D341Med (cell line): ENCODE measurements at places on chromosomes 6 and 20.

DNA sequence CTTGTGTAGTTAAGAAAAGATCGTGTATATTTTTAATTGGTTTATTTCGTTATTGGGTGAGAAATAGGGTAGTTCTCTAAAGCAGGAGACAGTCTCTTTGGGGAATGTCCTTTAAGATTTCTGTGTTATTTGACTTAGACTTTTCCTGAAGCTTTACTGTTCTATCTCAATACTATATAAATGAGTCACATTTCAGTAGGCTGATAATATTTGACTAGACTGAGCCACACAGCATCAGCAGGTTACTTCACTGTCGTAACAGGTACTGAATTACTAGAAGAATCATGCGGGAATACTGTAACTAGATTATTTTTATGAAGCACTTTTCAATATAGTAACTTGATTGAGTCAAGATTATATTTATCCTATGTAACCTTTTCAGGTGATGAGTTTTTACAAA lies 1.4 kb downstream of the SMAP1 start:
- no peak for DNase-seq

- DNase-seq = no peak
These were observed 8.4 kb downstream of the CYP21A2 start for GRCh38 chr6:32046450-32047083.

- no peak for DNase-seq
These were observed 4.1 kb downstream of the SLC22A7 start for GRCh38 chr6:43302126-43302525.

DNA sequence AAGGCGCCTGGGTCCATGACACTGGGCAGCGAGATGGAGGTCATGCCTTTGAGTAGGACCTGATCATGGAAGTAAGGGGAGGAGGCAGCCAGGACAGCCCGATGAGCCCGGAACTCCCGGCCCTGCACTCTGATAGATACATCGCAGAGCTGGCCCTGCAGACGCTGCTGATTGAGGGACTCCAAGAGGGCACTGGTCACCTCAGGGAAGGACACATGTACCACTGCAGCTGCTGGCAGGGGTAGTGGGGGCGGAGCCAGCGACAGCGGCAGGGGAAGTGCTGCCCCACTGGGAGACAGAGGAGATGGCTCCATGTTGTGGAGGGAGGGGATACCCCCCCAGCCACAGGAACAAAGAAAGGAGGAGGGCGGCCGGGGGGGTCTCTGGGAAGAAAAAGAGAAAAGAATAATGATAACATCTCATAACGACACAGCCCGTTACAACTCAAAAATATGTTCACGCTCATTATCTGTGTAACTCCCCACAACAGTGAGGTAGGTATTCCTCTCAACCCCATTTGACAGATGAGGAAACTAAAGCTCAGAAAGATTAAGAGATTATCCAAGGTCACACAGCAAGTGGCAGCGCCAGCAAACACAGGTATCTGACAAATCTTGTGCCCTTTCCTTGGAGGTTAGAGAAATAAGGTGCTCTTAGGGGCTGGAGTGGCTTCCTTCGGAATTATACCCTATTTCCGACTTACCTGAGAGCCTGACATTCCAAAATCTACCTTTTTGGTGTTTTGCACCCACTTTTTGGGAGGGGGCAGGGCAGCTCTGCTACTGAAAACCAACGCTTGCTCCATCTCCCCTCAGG lies 733 bp downstream of the ZBTB22 start:
- DNase-seq = no peak

DNA sequence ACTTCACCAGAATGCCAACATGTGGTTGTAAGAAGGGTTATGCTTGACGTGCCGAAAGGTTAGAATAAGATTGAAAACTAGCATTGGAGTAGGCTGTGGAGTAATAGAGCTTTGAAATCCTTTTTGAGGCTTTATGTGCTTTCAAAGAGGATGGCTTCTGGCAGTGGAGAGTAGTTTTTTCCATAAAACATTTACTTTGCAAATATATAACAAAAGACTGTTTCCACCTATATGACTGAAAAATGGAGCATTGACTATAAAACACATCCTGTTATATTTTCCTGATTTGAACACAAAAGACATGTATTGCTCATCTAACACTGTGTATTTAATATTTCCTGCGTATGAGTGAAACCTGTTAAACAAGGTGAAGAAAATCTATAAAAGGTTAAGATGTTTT lies 38.8 kb downstream of the ZFAND3 start:
- DNase-seq = no peak

DNA sequence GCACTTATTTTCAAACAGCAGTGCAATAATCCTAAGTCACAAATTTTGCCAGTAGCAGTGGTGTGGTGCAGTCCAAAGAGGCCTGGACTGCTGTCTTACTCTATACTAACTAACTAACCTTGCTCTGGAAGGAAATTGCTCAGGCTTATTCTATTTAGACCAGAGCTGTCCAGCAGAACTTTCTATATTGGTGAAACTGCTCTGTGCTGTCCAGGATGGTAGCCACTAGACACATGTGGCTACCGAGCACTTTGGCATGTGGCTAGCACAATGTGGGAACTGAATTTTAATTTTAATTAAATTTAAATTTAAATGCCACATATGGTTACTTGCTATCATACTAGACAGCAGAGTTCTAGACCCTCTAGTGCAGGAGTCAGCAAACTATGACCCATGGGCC lies 27.1 kb upstream of the FBXO9 start:
- no peak for DNase-seq

DNA sequence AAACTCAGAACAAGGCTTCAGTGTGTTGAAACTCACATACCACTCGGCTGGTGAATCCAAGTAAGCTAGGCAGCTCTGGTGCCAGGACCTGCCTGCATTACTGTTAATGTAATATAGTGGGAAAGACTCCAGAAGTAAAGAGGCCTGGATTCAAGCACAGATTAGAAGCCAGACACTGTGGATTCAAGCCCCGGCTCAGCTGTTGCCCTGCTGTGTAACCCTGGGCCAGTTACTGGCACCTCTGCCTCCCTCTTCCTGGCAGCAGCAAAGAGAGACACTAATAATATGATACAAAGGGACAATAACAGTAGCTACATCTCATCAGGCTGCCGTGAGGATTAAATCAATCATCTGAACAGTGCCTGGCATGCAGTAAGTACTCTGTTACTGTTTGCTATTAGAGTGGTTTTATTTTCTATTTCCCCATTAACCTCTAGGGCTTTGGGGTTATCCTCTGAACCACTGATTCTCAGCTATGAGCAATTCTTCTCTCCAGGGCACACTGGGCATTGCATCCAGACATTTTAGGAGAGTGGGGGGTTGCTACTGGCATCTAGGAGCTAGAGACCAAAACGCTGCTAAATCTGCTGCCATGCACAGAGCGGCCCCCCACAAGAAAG lies 92.9 kb downstream of the ZMYND8 start:
- peak; percentile 52 for DNase-seq

- no peak for DNase-seq
These were observed 94.4 kb upstream of the BEND6 start for GRCh38 chr6:56860475-56860874.

GRCh38 chr6:157223021-157223430 lies 100.3 kb downstream of the TMEM242 start:
- no peak for DNase-seq

DNA sequence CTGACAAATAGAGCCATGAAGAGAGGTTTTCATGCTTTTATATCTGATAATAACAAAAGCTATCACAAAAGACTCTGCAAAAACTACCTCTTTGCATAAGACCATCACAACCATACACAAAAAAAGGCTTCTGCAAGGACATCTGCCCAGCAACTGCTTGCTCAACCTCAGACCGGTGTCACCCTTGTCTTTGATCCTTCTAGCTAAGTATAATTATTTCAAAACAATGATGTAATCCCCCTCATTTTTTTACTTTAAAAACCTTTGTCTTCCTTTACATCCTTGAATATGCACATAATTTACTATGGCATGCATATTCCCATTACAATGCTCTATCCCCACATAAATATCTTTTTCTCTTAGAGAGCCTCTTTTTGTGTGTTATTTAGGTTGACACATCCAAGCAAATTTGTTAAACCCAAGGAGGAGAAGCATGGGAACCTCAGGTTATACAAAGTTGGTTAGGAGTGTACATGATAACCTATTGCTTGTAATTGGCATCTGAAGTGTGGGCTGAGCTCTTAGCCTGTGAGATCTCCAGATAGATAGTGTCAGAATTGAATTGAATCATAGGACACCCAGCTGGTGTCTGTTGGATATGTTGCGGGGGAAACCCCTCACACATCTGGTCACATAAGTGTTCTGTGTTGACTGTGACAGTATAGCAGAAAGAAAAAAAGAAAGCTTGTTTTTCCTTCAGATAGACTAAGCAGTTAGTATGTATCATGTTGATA lies 20.7 kb upstream of the CGA start:
- no peak for DNase-seq

- DNase-seq = no peak
These were observed 199.8 kb upstream of the CDH4 start for GRCh38 chr20:61052195-61052750.

- no peak for DNase-seq
These were observed 88.2 kb upstream of the PHACTR1 start for GRCh38 chr6:12628327-12628726.

- no peak for DNase-seq
These were observed 107.5 kb downstream of the TAF4 start for GRCh38 chr20:61957961-61958715.

DNA sequence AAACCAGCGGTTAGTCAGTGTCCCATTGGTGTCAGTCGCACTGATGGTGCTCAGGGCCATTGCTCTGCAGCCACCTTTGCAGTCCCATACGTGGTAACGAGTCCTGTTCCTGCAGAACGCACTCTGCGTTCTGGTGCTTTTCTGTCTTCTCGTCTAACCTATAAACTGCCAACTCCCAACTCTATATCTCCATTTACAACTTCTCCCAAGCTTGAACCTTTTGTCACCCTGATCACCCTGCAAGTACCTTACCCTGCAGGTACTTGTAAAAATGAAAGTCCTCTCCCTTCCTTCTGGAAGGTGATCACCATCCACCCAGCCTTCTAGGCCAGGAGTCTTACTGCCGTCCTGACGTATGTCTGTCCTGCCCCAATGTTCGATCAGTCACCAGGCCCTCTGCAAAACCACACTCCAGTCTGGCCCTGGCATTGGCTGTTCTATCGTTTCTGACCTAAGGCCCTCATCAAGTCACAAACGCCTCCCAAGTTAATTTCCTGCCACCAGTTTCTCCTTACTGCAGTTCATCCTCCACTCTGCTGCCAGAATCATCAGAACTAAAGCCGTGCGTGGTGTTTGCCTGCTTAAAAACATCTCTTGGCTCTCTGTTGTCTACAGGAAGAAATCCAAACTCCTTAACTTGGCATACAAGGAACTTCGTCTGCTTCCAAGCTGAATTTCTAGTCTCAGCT lies 7.9 kb downstream of the RREB1 start:
- peak; percentile 13 for DNase-seq

- no peak for DNase-seq
These were observed 45.1 kb downstream of the SCAND1 start for GRCh38 chr20:35909176-35909575.

- DNase-seq = no peak
These were observed 524.0 kb downstream of the UTRN start for GRCh38 chr6:144809120-144809519.

DNA sequence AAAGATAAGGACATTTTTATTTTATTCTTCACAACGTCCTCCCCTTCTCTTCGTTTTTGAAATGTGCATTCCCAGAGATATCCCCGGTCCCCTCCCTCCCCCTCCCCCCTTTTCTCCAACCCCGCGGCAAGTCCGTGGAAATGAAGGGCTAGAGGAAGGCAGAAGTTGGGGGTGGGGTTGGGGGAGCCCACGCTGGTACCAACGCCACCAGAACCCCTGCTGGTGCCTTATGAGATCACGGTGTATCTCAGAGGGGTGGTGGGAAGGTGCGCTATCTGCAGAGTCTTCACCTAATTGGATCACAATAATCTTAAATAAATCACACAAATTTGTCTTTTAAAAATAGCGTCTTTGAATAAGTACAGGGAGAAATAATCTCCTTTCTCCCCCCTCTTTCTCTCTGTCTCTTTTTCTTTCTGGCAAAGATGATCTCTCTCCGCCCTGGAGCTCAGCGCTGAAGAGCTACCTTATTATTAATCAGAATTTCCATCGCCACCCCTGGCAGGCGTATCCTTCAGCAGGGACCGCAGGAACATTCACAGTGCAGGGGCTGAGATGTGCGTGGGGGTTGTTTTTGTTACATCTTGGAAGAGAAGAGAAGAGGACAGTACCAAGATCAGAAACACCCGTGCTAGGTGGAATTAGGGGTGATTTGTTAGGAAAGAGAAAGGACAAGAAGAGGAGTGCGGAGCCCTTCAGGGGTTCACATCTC lies 915 bp downstream of the CLVS2 start:
- peak; percentile 37 for DNase-seq

- no peak for DNase-seq
These were observed 5.5 kb downstream of the RWDD2A start for GRCh38 chr6:83198486-83199172.

GRCh38 chr6:96611342-96611991 lies 48.5 kb downstream of the FHL5 start:
- no peak for DNase-seq

- no peak for DNase-seq
These were observed 304.2 kb downstream of the ADGRG6 start for GRCh38 chr6:142605922-142606485.

- DNase-seq = no peak
These were observed 138.4 kb downstream of the PREX1 start for GRCh38 chr20:48689388-48689787.

GRCh38 chr6:144899161-144899560 lies 614.0 kb downstream of the UTRN start:
- no peak for DNase-seq

DNA sequence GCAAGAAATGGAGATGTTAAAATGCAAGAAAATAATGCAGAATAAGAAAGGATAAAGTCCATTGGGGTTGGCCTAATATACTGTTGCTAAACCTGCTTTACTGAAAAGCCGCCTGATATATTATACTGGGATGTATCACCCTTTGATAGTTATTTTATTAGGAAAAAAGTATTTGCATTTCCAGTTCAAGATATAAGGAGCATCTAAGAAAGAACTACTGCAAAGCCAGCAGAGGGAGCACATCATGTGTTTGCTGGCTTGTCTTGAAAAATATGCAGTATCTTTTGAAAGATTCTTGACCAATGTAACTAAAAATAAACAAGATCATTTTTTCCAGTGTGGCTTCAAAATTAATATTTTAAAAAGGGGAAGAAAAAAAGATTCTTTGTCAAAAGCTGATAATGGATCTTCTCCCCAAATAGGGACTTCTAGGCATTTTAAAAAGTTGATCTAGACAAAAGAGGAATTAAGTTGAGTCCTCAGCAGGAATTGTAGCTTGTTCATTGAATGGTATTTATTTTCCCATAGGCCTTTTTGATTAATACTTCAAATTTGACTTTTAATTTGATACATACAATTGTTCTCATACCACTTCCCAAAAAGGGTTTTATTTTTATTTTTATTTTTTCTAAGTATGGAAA lies 214.9 kb downstream of the ZFAND3 start:
- no peak for DNase-seq

- no peak for DNase-seq
These were observed 446.0 kb downstream of the QKI start for GRCh38 chr6:163860287-163861081.

GRCh38 chr20:59071216-59071615 lies 28.6 kb upstream of the PRELID3B start:
- DNase-seq = no peak
